ENCODE measurements at places on chromosomes 11 and 22.

- DNase-seq: no peak
Measured at GRCh38 chr22:29197096-29197495, 8.6 kb upstream of the EMID1 start.

DNA sequence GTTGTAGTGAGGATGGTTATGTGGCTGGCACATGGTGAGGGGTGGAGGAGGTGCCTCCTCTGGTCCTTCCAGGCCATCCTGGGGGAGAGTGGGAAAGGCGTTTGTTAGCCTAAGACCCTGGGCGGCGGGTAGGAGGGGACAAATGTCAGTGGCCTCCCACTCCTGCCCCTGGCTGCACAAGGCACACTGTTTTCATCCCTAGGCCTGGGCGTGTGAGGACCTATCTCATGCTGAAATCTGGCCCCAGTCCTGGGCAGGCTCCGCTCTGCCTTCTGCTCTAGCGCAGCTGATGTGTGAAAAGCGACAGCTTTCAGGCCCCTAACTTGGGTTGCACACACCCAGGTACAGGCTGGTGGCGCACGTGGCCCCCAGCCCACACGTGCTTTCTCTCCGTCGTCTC is 32.1 kb downstream of the DAGLA start:
- no peak for DNase-seq

- no peak for DNase-seq
Measured at GRCh38 chr11:12767027-12767426, 92.8 kb downstream of the TEAD1 start.

GRCh38 chr11:32469791-32470190 is 34.5 kb upstream of the WT1 start:
- no peak for DNase-seq

GRCh38 chr11:8062781-8063257 is 18.2 kb upstream of the TUB start:
- DNase-seq: no peak

GRCh38 chr22:43088627-43088983 is 586 bp downstream of the TTLL1 start:
- no peak for DNase-seq

GRCh38 chr11:131894615-131895544 is 524.5 kb downstream of the NTM start:
- no peak for DNase-seq

DNA sequence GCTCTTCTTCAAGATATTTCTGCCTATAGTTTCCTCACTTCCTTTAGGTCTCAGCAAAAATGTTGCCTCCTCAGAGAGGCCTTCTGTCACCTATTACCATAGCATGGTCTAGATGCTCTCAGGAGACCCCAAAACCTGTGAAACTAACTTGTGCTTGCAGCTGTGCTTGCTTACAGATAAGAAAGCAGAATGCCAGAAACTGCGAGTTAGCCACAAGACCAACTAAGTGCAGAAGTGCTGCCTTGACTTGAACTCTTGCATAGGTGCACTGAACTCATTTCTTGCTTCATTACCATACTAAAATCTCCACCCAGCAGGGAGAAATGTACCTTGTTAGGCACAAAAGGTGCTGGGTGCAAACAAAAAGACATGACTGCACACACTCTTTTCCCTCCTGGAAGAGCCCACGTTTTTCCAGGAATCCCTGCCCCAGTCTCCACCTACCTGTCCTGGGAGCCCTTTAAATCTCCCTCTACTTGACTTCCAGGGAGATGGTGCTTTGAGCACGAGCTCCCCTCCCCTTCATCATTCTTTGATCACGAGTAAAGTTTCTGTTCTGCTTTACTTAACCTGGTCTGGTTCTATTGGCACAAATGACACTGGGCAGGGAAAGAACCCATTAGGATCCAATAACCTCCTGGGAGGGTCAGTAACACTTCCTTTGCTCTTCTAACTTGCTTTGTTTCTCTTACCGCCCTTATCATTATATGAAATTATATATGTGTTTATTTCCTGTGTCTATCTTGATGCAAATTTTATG is 137.7 kb upstream of the DDI1 start:
- DNase-seq: no peak

- no peak for DNase-seq
Measured at GRCh38 chr11:114075891-114076441, 16.5 kb downstream of the ZBTB16 start.

GRCh38 chr11:134612140-134613030 is 200.3 kb upstream of the B3GAT1 start:
- no peak for DNase-seq

DNA sequence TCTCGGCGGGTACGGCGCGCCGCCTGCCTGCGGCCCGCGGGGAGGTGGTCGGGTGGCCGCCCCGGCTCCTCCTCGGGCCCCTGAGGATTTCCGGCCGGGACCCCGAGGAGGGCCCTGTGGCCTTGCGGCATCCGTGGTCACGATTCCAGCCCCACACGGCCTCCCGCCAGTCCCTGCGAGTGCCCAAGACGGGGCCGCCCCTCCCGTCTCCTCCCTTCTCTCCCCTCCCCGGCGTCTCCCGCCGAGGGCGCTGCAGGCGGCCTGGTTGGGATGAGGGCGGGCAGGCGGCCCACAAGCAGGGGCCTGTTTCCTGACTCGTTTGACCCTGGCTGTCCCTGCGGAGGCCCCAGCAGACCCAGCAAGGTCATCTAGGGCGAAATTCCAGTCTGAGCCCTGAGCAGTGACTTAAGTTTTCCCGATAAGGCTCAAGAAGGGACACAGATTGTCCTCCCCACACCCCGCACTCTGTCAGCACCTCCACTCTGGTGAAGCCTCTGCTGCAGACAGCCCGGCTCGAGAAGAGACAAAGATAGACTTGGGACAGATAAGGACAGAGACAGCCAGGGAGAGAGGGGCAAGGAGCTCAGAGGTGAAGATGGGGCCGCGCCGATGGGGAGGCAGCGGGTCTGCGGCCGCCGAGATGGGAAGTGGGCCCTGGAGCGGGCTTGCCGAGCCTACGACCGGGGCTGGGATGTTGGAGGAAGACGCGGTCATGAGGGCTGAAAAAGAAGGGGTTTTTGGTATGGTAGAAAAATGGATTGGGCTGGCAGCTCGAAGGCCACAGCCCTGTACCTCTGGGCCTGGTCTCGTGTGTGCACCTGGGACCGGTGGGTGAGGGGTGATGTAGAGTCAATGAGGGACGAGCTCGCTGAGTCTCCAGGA is 95.0 kb downstream of the SWAP70 start:
- DNase-seq: peak; percentile 80

DNA sequence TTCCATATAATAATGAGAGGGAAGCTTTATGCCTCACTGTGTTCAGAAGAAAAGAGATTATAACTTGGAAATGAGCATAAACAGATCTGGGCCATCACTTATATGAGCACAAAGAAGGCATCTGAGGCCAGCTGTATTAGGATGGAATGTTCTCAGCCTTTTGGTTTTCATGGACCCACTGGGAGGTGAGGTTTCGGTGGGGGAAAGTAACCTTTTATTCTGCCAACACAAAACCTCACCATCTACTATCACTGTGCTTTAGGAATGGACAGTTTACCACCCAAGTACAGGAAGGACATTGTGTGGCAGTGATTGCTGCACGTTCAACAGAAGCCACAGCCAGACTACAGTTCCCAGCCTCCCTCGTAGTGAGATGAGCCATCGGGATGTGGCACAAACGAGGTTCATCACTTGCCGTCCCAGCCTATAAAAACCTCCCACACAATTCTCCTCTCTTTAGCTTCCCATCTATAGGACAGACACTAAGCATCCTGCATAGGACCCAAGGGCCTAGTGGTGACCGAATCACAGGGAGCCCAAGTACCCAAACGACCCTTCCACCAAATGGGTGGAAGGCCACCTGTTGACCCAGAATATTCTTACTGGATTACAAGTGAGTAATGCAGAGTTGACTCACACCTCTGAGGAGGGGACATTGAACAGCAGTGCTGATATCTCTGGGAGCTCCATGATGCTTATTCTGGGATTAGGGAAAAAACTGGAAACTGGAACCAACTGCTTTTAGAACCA is 121.5 kb upstream of the RAG2 start:
- no peak for DNase-seq

- DNase-seq: no peak
Measured at GRCh38 chr11:27619039-27619574, 81.1 kb downstream of the BDNF start.

DNA sequence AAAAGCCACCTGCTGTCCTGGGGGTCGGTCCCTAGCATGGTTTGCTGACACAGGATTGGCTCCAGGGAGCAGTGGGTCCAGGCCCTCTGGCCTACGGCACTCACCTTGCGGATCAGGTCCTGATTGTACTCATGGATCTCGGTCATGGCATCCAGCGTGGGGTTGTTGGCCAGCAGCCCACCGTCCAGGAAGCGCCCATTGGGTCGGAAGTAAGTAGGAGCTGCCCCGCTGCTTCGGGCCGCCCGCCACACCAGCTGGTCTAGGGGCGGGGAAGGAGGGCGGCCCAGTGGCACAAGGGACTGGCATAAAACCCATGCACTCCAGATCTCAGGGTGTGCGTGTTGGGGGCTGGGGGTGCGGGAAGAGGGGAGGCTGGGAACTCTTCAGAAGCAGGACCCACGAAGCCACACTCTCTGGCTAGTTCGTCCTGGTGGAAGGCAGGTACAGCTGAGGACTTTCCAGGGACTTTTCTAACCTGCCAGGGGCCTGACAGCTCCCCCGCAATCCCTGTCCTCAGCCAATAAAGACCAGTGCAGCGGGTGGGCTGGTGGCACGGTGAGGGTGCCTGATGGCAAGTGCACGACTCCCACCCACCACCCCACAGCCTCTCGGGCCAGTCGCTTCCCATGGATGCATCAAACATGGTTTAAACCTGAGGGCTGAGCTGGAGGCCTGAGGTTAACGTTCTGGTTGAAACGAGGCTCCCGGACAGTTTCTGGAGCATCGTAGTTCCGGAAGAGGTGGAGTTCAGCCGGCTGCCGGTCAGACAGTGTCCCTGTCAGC is 5.1 kb upstream of the BAIAP2L2 start:
- DNase-seq: no peak

- peak; percentile 32 for DNase-seq
Measured at GRCh38 chr11:66950112-66950535, 8.1 kb downstream of the PC start.

DNA sequence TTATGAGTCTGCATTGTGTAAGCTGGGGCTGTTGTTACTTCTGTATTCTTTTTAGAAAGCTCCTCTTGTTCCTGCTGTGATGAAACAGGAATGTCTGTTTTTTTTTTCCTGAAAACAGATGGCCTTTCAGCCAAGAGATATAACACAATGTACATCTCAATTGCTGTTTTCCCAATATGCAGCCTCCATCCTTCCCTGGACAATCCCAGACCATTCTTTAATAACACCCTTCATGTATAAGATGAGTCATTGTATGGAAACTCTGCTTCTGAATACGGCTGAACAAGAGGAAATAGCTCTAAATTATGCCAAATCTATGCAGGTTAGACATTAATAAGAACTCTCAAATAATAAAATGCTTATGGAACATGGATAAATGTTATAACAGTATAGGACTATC is 60.2 kb upstream of the LRRC4C start:
- no peak for DNase-seq

- DNase-seq: no peak
Measured at GRCh38 chr11:118007040-118007439, 20.8 kb downstream of the IL10RA start.

DNA sequence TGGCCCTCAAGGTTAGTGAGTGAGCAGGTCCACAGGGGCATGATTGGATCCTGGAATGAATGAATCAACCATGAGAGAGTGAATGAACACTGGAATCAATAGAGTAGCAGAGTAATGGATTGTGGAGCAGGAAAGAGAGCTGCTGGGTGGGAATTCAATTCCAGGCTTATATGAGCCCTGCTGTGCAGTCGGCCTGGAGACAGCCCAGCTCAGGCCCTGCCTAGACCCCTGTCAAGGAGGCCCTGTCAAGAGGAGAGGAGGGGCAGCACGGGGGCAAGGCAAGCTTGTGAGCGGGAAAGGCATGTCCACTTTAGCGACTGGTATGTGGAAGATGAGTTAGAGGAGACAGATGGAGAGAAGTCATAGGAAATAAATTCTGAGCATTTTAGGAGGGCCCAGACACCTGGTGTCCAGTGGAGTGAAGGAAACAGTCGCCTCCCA is 1.3 kb upstream of the FOLR1 start:
- no peak for DNase-seq

- DNase-seq: no peak
Measured at GRCh38 chr11:113176599-113177360, 137.6 kb upstream of the TTC12 start.

DNA sequence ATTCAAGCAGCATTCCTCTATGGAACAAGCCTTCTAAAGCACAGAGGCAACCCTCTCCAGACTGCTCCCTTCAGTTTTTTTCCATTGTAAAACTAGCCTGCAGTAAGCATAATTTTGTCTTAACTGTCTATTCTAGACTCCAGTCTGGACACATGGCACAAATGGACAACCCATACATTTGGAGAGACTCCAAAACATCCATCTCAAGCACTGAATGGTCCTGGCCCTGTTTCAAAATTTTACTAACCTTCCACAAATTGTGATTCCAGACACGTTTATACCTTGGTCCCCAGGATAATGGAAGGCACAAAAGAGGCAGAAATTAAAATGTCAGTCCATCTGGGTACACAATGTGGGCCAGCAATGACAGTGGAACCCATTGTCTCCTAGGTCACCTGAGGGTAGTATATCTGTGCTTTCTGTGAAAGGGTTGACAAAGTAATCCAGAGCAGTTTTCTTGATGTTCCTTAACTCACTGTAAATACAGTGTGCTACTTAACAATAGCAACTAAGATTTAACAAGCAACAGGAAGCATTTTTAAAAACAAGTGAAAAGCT is 16.2 kb upstream of the SESN3 start:
- no peak for DNase-seq

DNA sequence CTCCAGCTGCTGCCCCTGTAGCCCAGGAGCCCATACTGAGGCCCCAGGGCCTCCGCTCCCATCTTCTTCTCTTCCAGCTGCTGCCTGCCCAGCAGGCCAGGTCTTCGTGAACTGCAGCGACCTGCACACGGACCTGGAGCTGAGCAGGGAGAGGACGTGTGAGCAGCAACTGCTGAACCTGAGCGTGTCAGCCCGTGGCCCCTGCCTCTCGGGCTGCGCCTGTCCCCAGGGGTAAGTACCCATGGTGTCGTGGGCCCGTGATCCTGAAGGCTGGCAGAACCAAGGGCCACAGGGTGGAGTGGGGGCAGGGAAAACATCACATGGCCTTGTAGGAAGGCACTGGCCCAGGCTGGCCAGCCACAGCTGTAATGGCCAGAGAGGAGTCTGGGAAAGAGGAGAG is 31.2 kb downstream of the OTOG start:
- DNase-seq: no peak

DNA sequence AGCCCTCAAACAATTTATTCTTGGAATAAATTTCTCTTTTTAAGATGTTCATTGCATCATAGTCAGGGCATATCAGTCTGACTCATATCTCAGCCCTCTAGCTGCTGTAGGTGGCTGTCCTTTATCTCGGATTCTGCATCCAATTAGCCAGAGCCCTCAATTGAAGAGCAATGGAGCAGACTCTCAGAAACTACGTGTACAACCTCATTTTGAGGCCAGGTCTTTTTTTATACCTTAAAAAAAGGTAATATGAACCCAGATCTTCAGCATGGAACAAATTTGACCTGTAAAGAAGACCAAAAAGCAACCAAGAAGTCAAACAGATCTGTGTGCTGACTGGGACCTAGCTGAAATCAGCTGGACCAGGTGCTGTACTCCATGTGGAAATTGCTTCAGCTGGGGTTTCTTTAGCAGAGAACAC is 8.7 kb downstream of the OR52A5 start:
- DNase-seq: no peak

- no peak for DNase-seq
Measured at GRCh38 chr11:2132874-2133240, 6.3 kb downstream of the IGF2 start.

GRCh38 chr11:7546324-7546791 is 32.6 kb downstream of the PPFIBP2 start:
- no peak for DNase-seq
